ENCODE measurements at places on chromosomes 16 and 17.

- DNase-seq, result no peak
Measured at GRCh38 chr16:55811811-55812210, 21.1 kb downstream of the CES1 start.

GRCh38 chr16:88014252-88014781, 63.1 kb downstream of the BANP start:
- DNase-seq, result no peak

GRCh38 chr16:57897053-57897784, 73.7 kb downstream of the CNGB1 start:
- DNase-seq, result no peak

GRCh38 chr16:58098207-58099096, 30.7 kb downstream of the CFAP20 start:
- peak; percentile 97 for DNase-seq

DNA sequence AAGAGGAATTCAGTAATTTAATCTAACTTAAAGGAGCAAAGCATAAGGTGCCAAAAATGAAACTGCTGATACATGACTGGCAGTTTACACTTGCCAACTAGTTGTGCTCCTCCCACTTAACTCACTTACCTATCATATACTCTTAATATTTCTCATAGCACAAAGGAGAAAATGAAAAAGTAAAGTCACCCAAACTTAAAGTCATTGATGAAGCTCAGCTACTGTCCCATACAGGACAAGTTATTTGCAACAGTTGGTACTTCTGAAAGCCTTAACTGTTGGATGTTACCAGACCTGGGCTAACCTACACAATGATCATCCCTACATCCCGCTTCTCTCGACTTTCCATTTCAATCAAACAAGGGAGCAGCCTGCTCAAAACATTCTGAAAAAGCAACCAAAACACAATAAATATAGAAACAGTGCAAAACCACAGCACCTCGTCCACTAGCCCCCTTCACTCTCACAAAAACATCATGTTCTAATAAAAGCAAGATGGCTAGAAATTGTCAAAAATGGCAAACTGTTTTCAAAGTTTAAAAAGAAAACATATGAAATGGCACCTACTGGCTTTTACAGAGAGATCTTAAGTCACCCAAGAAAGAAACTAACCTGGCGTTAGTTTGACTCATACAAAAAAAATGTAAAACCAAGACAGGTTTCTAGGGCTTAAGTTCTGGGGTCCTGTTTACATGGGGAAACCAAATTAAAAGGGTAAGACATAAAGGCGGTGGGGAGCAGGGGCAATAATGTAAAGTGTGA, 868 bp downstream of the MED13 start:
- DNase-seq, result no peak

- DNase-seq, result no peak
Measured at GRCh38 chr16:31456988-31457360, 2.3 kb upstream of the ARMC5 start.

DNA sequence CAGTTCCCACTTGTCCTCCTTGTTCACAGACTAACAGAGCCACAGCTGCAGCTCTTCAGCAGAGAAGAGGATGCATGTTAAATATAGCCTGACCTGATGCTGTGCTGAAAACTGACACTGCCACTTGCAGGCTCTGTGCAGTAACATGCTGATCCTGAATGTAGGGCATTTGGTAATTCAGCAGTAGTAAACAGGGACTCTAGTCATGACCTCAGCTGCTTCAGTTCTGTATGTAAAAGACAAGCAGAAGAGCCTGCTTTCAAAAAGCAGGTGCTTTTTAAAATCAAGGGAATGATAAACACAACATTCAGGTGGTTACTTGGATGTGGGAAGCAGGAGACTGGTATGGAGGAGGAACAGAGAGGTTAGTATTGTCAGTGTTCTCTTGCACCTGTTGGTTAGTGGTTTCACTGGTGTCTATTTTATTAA, 33.8 kb downstream of the ESRP2 start:
- no peak for DNase-seq

- no peak for DNase-seq
Measured at GRCh38 chr17:66748578-66748977, 86.3 kb upstream of the CACNG5 start.

GRCh38 chr16:48622456-48623303, 12.7 kb upstream of the N4BP1 start:
- no peak for DNase-seq

- no peak for DNase-seq
Measured at GRCh38 chr17:67492251-67492740, 115.2 kb downstream of the PITPNC1 start.

DNA sequence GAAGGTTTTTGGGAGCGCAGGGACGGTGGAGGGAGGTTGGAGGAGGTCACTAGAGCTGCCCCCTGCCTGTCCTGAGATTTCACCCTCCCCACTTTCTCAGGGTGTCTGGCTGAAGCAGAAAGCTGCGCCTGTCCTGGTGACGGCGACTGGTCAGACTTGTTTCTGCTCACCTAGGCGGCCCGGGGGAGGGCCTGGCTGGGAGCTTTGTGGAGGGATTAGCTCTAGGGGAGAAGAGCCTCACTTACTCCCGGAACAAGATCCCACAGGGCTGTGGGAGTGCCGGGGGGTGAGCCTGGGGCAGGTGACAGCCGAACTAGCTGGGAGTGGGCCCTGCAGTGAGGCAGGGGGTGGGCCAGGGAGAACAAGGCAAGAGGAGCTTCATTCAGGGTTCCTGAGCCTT, 11.5 kb downstream of the NHERF1 start:
- no peak for DNase-seq

DNA sequence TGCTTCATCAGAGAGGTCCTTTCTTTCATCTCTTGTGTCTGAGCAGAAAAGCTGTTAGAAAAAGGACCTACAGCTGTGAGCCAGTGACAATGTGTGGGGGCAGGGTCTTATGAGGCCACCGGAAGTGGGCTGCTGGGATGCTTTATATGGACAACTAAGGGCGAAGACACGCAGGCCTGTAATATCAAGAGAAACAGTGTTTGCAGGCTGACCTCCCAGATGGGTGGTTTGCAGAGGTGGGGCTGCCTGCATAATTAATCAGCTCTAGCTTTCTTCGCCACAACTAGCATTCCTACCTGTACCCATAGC, 30.4 kb upstream of the SALL1 start:
- DNase-seq, result no peak

DNA sequence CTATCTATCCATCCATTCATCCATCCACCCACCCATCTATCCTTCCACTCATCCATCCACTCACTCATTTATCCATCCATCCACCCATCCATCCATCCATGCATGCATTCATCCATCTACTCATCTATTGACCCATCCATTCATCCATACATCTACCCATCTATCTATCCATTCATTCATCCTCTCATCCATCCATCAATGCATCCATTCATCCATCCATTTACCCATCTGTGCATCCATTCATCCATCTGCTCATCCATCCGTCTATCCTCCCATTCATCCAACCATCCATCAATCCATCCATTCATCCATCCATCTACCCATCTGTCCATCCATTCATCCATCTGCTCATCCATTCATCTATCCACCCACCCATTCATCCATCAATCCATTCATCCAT, 224.5 kb upstream of the MAF start:
- no peak for DNase-seq

DNA sequence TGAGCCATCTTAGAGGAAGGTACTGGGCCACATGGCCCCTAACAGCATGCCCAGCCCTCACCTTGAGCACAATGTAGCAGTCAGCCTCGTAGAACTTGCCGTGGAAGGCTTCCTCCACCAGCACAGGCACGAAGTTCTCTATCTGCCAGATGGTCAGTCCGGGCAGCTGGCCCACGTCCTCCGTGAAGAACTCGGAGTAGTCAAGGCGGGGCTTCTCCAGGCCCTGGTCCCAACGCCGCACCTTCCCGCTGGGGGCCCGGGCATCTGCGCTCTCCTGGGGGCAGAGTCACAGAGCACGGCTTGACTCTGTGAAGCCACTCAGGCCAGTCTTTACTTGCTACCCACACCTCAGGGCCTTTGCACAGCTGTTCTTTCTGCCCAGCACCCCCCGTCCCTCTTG, 7.3 kb downstream of the FLII start:
- DNase-seq, result no peak

DNA sequence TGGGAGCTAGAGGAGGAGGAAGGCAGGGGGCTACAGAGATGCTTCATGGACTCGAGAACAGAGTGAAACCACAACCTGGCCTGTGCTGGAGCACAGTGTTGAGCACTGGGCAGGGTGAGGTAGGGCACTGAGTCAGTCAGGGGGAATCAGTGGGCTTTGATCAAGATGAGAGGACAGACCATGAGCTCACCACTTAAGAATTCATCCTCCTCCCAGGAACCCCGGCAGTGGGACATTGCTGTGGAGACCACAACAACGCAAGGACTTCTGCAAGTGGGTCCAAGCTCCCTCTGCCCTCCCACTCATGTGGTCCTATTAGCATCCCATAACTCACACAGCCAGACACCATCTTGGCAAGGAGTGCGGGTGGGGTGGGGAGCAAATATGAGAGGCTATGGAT, 1.7 kb upstream of the CES5A start:
- no peak for DNase-seq

- DNase-seq, result no peak
Measured at GRCh38 chr17:3912827-3913226, 3.4 kb downstream of the P2RX1 start.

DNA sequence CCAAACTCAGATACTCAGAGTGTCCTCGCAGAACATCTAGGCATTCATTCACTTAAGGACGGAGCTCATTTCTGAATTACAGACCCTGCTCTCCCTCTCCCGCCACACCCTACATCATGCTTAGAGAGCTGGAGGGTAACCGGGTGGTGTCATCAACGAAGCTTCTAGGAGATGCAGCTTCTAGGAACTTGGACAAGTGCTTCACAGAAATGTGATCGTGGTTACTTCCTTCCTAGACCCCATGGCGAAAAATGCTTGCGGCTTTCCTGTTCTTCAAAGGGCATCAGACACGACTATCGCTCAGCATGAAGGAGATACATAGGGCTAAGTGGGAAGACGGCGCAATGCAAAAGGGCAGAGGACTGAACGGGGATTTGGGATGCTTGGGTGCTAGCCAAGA, 126.8 kb downstream of the ZFHX3 start:
- DNase-seq, result no peak

- DNase-seq, result no peak
Measured at GRCh38 chr16:2178321-2179106, 17.9 kb downstream of the CASKIN1 start.

DNA sequence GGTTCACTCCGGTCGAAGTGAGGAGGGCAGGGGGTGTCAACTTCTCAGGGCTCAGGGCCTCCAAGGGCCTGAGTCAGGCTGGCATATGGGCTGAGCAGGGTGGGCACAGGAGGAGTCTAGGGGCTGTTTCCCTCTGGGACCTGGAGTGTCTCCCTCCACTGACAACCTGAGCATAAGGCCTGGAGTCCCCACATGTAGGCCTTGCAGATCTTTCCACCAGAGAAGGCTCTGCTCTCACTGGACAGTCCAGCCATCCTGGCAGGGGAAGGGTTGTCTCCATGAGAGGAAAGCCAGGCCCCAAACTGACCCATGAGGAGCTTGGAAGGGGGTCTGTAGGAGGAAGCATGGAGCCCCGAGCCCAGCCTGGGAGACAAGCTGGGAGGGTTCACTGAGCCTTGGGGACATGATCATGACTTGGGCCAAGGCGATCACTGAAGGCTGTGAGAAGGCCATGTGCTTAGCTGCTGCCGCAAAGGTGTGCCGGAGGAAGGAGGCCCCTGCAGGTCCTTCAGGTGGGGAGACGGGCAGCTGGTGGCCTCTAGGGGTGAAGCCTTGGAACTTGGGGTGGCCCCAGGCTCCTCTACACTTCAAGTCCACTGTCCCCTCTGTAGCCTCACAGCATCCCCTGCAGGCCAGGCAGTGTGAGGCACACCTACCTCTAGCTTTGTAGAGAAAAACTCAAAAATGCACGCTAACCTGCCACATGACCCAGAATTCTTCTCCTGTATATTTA, 9.9 kb downstream of the CMTM2 start:
- DNase-seq, result no peak

GRCh38 chr16:85514295-85514597, 98.9 kb upstream of the GSE1 start:
- no peak for DNase-seq

DNA sequence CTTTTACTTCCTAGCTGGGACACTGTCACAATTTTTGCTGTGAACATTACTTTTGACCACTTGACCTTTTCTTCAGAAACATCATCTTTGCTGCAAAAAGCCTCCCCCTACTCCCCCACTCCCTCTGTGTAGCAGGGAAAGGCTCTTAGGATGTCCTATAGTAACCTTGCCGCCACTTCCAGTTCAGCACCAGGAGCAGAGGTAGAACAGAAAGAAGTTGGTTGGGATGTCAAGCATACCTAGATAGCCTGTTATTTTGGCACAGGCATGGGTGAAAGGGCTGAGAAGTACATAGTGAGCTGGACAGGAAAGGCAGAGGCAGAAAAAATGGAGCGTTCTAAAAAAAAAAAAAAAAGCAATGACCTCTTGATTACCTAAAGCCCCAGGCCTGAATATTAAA, 31.3 kb downstream of the SMIM36 start:
- DNase-seq, result no peak

- no peak for DNase-seq
Measured at GRCh38 chr16:3164121-3164991, 23.6 kb upstream of the OR1F1 start.

DNA sequence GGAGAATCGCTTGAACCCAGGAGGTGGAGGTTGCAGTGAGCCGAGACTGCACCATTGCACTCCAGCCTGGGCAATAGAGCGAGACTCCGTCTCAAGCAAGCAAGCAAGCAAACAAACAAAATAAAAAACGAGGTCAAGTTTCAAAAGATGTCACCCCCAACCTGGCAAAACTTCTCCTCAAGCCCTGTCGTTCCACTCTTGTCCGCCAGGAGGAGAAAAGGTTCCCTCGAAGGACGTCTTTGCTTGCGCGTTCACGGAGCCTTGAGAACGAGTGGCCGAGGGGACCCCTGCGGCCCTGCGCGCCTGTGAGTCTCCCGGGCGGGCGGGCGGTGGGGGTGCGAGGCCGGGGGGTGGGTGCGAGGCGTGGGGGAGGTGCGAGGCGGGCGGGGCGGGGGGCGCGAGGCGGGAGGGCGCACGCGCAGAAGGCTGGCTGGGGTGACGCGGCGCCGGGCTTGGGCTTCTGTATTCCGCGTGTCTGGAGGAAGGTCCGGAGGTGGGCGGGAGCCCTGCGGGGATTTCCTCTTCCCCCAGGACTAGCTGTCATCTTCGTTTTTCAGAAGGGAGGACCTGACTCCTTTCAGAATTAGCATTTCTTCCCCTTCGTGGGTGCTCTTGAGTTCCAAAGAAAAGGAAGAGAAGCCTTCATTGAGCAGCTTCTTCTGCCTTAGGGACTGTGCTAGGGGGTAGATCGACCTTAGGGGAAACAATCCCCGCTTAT, 3.7 kb downstream of the SLC52A1 start:
- DNase-seq, result peak; percentile 61

GRCh38 chr16:9050102-9050830, 41.2 kb upstream of the HAPSTR1 start:
- DNase-seq, result no peak

Measured in NCI-H226 (cell line).